ENCODE measurements at places on chromosomes 12 and 14.

- peak; percentile 65 for DNase-seq
Measured at GRCh38 chr12:120468325-120468820, 1.2 kb downstream of the SRSF9 start.

- no peak for DNase-seq
Measured at GRCh38 chr14:75732888-75733287, 71.8 kb downstream of the TTLL5 start.

DNA sequence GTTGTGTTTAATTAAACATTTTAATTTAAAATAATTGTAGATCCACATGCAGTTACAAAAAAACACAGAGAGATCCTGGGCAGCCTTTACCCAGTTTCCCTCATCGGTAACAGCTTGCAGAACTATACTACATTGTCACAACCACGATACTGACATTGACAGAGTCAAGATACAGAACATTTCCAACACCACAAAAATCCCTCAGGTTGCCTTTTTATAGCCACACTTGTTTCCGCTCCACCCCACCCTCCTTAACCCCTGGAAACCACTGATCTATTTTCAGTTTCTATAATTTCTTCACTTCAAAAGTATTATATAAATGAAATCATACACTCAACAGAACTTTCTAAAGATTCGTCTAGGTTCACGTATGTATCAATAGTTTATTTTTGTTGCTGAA, 458.8 kb upstream of the SOX5 start:
- no peak for DNase-seq

- DNase-seq, result no peak
Measured at GRCh38 chr14:33114331-33114730, 175.7 kb downstream of the NPAS3 start.

DNA sequence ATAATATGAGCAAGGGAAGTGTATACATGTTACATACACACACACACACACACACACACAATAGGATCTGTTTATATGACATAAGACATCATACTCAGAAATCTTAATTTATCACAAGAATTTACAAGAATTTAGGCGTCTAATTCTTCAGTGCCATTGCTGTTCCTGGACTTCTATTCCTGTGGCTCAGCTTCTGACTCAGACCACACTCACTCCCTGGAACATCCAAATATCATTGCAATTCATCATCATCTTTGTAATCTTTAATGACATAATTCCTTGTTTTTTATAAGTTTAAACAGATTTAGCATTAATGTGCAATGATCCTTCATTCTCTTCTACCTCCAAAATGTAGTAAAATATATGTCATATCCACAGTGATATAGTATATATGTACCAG, 544.2 kb downstream of the FOXG1 start:
- no peak for DNase-seq

- no peak for DNase-seq
Measured at GRCh38 chr12:52704464-52704863, 1.1 kb upstream of the KRT77 start.

GRCh38 chr12:69415471-69416275, 54.5 kb upstream of the FRS2 start:
- DNase-seq, result peak; percentile 42

- peak; percentile 88 for DNase-seq
Measured at GRCh38 chr12:25436206-25437030, 116.7 kb downstream of the LMNTD1 start.

GRCh38 chr12:80681287-80681686, 26.1 kb upstream of the MYF6 start:
- DNase-seq, result no peak

Data from suppressor macrophage (primary cell).